ENCODE measurements at places on chromosomes 6 and 20.
A peak's percentile ranks its signal among the peaks of the same experiment; 100 is the strongest.

DNA sequence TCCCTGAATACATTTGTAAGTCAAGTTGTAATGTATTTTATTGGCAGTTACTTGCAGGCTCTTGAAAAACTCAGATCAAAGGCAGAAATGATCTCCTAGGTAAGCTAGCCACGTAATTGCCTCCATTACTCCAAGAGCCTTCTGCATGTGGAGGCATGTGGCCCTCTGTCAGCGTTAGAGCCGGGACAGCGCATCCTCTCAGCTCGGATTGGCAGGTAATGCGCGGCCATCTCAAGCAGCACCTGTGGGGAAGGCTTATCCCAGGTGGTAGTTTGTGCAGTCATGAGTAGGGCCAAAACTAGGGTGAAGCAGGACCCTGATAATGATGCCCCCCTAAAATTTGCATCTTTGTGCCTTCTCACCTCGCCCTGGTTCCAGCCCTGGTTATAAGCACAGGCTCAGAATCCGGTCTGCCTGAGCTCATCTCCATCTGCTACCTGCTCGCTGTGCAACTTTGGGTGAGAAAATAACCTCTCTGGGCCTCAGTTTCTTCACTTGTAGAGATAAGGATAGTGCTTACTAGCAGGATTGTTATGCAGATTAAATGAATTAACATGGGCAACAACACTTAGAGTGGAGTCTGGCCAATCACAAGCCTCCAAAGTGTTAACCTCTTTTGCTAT lies 157.5 kb upstream of the PMEPA1 start:
- peak; percentile 27 for DNase-seq

DNA sequence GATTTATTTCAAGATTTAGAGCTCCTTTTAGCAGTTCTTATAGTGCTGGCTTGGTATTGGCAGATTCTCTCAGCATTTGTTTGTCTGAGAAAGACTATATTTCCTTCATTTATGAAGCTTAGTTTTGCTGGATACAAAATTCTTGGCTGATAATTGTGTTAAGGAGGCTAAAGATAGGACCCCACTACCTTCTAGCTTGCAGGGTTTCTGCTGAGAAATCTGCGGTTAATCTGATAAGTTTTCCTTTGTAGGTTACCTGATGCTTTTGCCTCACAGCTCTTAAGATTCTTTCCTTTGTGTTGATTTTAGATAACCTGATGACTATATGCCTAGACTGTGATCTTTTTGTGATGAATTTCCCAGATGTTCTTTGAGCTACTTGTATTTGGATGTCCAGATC lies 114.3 kb downstream of the AIG1 start:
- DNase-seq, result no peak

- DNase-seq, result no peak
Observed at GRCh38 chr6:96156425-96156824, 140.7 kb downstream of the FUT9 start.

DNA sequence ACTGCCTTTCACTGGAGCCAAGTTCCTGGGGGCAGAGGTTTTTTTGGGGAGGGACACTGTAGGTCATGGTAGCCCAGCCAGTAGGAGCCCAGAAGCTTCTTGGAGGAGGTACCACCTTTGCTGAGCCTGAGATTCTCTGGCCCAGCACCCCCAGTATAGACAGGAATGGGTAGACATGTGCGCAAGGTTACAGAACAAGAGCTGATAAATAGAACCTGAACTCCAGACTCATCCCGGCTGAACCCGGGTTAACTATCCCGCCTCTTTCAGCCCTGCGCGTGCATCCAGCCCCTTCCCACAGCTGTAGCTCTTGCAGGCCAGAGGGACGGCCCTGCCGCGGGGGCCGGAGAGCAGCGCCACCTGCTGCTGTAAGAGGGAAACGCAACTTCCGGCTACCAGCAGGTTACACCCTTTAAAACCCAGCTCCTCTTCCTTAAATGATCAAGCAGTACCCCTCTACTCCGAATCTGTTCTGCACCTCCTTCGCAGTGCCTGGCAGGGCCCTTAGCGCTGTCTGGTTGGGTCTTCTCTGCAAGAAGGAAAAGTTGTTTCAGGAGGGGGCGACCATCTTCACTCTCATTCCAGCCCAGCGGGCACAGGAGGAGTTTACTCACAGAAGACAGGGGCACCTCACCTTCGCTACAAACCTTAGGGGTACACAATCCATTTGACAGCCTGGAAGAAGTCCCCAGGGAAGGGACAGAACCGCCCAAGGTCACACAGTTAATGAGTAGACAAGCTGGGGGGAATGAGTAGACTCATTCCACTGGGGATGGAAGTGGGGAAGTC lies 7.5 kb downstream of the SRXN1 start:
- DNase-seq, result peak; percentile 76

DNA sequence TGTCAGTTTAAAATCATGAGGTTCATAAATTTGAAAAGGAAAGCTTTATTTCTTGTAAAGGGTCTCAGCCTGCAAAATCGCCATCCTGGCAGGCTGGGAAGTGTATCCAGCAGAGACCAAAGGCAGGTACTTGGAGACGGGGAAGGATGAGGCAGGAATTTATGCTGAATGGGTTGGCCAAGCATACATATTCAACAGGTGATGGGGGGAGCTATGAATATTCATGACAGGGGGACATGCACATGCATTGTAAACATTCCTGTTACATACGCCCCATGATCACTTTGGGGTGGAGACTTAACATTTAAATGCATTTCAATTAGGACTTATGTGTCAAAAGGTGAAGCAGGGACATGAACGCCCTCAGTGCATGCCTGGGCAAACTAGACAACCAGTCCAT lies 9.8 kb upstream of the SLC22A1 start:
- DNase-seq, result no peak

- DNase-seq, result no peak
Observed at GRCh38 chr20:1323830-1324597, 4.9 kb downstream of the SDCBP2 start.

DNA sequence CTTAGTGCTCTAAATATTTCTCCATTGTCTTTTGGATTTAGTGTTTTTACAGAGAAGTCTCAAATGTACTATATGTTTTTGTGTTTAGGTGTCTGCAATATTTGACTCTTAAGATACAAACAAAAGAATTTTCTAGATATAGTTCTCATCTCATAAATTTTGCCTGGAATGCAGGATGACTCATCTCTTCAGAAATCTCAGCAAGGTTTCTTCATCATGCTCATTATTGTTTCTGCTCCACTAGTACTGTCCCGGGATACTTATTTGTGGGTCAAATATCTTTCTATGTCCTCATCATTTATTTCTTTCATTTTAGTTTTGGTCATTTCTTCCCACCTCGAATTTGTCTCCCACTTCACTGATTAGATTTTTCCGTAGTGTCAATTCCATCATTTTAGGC lies 9.5 kb downstream of the AHI1 start:
- no peak for DNase-seq

DNA sequence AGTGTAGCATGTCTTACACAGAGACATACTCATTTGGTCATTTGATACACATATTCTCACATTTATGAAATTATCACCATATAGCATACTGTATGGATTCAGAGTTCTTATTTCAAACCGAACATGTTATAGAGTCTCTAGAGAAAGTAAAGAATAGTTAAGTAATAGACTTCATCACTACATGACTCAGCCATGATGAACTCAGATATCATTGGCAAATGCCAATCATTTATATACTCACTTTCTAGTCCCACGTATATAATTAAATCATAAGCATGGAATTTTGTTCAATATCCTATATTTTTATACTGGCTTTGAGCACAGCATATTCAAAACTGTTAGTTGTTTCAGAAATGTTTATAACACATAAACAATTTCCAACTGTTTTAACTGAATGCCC lies 749.9 kb downstream of the HACE1 start:
- DNase-seq, result no peak

DNA sequence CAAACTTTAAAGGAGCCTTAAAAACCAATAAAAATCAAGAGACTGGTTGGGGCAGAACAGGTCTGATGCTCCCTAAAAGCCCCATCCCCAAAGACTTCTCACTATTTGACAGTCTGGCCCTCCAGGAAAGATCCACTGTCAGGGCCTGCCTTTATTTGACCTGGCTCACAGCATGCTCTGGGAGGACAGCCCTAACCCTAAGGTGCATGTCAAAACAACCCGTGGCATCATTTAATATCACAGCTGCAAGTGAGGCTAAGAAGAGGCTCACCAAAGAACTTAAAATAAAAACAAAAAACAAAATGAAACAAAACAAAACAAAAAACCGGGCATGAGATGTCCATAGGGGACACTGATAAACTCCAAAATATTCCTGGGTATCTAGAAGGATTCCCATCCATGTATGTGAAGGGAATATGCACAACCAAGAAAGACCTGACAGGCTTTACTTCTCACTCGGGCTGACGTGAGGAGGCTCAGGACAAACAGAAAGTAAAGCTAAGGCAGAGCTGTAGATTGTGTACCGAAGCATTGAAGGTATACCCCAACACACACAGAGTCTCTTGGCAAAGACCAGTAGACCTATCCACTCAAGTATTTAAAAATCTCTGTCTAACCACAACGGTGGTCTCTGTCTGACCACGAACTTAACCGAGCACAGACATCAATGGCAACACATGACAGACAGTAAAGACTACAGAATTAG lies 57.3 kb downstream of the AHI1 start:
- no peak for DNase-seq

GRCh38 chr20:51335329-51335841 lies 207.1 kb downstream of the NFATC2 start:
- peak; percentile 82 for DNase-seq

- peak; percentile 69 for DNase-seq
Observed at GRCh38 chr20:881051-881782, 34.9 kb downstream of the ANGPT4 start.

DNA sequence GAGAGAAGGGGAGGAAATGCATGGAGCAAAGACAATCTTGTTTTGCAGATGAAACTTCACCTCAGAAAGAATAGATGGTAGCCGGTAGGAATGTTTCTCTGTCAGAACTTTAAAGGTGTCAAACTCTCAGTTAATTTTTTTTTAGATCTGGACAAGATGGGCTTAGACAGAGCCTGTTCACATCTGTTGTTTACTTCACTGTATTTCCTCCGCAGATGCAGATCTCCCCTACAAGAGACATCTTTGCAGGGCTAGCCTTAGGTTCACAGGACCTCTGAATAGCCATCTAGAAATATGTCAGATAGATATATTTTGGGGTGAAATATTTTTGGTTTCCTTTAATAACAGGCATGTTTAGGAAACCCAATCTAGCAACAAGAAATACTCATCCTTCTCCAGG lies 12.1 kb upstream of the ZBP1 start:
- no peak for DNase-seq

DNA sequence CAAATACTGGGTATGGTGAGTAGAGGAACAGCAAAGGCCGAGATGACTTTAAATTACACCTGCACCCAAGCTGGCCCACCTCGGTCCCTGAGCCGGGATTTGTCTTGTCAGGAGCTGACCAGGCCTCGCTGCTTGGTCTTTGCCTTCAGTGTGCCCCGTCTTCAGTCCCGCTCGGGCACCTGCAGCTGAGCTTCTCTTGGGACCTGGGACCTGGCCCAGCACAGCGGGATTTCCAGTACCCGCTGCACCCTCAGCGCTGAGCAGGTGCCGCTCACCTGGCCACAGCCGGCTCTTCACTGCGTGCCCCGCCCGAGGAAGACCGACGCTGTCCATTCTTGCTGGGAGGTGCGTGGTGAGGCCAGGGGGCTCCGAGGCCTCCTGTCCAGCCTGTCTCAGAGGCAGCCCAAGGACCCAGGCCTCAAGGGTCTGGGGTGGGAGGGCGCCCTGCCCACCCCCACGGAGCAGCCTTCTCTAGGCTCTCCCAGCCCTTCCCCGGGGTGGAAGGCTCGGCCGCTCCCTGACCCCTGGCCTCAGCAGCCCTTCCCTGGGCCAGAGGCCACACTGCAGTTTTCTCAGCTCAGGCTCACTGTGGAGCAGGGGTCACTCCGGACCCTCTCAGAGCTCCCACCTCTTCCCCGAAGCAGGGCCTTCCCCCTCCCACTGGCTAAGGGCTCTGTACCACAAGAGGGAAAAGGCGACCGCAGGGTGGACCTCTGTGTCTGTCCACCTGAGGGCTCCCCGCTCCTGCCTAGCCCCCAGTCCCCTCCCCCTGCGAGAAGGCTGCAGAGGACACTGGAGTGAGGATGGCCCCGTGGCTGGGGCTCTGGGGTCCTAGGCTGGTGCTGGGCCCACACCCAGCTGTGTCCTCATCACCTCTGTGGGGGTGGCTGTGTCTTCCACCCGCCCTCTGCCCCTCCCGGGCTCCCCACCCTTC lies 119.3 kb downstream of the RNASET2 start:
- DNase-seq, result no peak

DNA sequence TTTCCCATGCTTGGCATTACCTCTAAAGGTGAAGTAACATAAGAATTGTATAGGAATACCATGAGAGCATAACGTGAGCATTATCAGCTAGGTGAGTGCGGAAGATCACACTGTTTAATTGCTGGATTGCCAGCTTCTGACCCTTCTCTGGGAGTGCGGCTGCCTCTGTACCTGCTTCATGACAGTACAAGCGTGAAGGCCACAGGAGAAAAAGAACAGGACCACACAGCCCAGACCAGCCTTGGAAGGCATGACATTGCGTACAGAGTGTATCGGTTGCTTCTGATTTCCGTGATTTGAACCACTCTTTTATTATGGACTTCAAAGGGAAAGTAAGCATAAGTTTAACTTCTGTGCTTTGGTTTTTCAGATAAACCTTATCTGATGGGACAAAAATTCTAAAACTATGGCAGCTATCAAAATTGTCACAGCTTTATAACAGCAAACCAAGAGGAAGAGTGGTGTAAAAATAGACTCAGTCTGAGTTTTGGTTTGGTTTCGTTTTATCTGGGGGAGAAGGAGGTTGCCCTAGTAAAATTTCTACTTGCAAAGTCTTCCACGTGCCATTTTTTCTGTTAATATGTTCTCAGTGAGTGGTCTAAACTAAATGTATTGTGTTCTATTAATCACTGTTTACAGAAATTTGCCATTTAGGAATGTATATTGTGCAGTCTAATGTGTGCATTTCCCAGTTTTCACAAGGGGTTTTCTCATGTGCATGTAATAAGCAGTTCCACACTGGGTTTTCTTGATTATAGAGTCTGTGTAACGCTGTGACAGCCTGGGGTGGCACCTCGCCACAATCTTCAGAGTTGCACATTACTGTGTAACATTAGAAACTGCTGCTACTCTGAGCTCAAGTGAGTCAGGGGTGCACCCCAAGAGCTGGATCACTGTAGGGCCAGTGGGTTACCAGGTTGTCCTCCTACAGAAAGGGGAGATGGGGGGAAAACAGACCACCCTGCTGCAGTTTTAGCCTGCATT lies 97.3 kb downstream of the RPP40 start:
- no peak for DNase-seq

GRCh38 chr6:10894958-10895357 lies 8.1 kb downstream of the SYCP2L start:
- DNase-seq, result no peak

GRCh38 chr20:64048402-64049044 lies 916 bp downstream of the SOX18 start:
- no peak for DNase-seq

- DNase-seq, result no peak
Observed at GRCh38 chr6:35755278-35755924, 18.6 kb downstream of the ARMC12 start.

Data from activated CD8-positive, alpha-beta memory T cell treated with anti-CD3 and anti-CD28 coated beads, Interleukin-2, amount 10 ng/mL, durations not matched to agents 7 days and 5 days (primary cell).